Activated CD8-positive, alpha-beta memory T cell treated with anti-CD3 and anti-CD28 coated beads for 48 hours (primary cell): ENCODE measurements at places on chromosomes 2 and 18.

DNA sequence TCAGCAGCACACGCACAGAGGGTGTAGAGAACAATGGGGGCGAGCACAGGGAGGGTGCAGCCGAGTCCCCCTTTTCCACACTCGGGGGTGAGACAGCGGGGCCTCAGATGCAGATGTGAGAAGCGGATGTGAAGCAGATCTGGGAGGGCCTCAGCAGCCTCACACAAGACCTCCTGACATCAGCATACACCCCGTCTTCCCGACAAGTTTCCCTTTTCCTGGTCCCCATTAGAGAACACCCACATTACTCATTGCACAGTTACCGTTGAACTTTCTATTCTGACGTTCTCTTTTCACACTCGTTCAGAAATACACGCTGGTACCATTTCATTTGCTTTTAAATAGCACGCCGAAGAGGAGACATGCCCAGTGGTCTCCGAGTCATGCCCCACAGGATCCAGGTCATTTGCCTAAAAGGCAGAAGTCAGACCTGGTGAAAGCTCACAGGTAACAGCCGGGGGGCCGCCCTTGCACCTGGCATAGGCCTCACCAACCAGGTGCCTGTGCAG lies 129.5 kb upstream of the ID2 start:
- no peak for DNase-seq

DNA sequence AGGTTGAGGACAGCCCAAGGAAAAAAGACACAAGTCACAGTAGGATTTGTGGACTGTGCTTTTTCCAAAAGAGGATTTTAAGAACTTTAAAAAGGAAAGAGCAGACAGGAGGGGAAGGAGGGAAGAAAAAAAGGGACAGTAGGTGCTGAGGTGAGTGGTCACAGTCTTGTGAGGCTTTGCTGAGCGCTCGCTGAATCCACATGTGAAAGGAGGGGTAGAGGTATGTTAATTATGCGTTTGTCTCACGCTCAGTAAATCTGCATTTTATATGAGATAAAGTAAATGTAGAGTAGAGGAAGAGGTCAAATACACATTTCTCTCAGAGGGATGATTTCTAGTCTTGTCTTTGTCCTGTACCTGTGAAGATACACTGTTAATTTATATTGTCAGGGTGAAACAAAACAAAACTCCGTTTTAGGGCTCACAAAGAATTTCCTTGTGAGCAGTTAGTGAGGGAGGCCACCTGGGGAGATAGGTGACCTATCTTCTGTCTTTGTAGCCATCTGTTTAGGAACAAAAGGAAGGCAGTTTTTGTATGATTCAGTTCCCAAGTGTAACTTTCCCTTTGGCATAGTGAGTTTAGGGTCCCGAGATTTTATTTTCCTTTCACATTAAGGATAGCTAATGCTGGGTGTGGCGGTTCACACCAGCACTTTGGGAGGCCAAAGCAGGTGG lies 25.3 kb downstream of the GNAL start:
- no peak for DNase-seq

- no peak for DNase-seq
Measured at GRCh38 chr2:42906111-42906556, 113.8 kb upstream of the HAAO start.

GRCh38 chr2:101238930-101239759 lies 13.5 kb upstream of the CNOT11 start:
- DNase-seq, result no peak

- no peak for DNase-seq
Measured at GRCh38 chr2:162840598-162841246, 2.2 kb upstream of the KCNH7 start.

DNA sequence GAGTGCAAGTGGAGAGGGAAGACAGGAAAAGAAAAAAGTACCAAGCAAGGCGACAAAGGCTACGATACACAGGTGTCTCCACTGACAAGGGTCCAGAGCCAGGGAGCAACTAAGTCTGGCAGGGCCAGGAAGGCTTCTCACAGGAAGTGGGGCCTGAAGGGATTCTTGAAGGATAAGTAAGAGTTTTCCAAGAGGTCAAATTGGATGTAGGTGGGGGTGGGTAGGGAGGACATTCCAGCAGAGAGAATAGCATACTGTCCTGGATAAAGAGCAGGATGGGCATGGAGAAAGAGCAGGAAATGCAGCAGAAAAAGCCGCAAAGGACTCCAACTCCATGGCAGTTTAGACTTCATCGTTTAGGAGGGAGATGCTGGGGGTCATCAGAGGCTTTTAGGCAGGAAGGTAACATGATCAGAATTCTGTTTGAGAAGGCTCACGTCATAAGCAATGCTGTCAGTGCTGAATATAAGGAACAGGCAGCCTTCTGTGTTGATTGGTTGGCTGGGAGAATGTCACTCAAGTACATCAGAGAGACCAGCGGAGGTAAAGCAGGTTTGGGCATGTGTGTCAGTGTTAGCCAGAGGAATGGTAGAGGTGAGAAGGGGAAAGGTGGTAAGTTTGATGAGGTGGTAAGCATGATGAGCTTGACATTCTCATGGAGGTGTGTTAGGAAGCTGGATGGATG lies 35.1 kb downstream of the ARHGAP25 start:
- no peak for DNase-seq

- DNase-seq, result no peak
Measured at GRCh38 chr2:190877436-190877835, 3.2 kb upstream of the GLS start.

DNA sequence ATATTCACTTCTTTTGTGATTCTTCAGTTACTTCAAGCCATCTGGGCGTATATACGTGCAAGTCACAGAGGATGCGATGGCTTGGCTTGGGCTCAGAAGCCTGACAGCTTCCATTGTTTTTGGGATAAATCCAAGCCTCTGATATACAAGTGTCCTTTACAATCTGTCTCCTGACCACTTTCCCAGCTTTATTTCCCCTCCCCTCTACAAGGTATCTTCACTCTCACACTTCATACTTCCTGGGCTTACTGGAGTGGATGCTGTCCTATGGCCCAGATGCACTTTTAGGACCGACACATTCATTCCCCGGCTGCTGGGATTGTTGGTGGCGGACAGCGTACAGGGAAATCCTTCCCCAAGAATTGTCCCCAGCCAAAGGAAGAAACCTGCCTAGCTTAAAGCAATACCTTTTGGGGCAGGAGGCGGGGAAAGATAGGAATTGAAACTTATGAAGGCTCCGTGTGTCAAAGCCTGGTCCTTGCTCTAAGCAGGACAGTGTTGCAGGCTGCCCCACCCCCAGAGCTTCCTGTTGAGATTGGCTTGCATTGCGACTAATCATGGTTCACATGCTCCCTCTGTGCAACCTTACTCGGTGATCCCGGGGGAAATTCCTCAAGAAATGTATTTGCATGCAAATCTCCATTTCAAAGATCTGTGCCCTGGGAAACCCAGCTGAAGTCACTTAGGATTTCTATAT lies 802.9 kb upstream of the ID2 start:
- no peak for DNase-seq

DNA sequence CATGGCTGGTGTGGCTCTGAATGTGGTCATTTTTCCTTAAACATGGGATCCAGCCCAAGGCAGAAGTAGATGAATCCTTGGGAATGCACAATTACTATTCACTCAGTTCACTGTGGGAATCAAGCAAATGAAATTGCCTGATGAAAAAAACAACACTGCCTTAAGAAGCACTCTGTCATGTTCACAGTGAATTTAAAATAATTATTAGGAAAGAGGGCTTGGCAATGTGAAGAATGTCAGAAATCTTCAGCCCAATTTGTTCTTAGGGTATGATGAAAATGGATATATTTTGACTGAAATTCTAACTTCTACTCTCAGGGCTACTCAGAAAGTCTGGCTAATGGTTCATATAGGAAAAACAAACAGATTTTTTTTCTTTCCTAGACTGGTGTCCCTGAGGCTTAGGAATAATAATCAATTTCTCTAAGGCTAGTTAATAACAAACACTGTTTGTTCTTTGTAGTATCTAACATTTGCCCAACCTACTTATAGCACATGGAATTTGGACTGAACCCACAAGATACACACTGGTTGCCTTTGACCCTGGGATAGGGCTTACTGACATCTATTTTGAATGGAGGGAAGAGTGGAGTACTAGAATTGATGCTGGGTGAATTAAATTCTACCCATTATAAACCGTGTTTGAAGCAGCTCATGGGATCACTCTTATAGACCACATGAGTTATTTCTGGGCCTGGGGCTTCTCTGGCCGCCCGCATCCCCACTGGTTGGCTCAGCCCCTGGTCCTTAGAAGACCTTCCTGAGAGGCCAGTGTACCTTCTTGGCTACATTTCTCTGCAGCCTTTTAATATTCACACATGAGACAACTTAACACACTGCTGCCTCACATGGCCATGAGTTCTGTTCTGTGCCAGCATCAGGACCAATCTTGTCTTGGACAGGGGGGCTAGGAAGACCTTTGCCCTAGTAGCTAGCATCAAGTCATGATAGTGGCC lies 8.3 kb upstream of the MRPL33 start:
- DNase-seq, result no peak

GRCh38 chr2:88608184-88608583 lies 19.1 kb downstream of the EIF2AK3 start:
- no peak for DNase-seq

DNA sequence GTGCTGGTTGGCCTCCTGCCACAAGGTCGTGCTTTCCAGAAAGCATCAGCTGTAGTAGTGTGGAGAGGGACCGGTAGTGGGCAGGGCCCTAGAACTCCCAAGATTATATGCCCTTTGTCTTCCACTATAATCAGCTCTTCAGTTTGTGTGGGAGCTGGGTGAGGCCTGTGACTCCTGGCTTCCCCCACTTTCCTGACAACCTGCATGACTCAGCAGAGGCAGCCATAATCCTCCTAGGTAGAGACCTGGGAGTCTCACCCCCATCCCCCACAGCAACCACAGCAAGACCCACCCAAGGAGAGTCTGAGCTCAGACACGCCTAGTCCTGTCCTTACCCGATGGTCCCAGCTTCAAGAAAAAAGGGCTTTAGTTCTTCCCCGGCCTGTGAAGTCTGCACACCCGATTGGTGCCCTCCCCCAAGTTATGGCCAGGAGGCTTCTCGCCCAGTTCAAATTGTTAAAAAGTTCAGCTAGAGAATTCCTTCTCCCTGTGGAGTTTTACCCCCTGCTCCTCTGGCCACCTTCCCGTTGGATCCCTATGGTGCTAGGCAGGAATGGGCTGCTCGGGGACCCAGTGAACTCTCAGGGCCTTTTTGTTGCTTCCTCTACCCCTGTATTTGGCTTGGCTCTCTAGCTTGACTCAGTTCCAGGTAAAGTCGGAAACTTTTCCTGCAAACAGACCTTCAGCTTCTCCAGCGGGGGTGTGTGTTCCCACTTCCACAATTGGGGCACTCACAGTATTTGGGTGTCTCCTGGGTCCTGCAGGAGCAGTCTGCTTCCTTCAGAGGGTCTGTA lies 57.8 kb upstream of the FAM237A start:
- no peak for DNase-seq

- no peak for DNase-seq
Measured at GRCh38 chr2:139798391-139798790, 1018.2 kb upstream of the NXPH2 start.

DNA sequence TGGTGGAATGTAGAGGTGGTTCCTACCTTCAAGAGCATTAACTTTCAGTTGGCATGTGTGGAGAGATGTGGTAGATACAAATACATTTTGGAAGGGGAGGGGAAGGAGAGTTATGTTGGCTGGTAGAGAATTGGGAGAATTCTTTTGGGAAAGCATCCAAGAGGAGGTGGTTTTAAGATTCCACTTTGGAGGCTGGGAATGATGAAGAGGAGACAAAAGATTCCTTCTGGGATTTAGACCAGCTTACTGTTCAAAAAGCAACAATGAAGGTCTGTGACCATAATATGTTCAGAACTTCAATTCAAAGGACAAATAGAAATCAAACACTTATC lies 120.8 kb upstream of the FOSL2 start:
- no peak for DNase-seq

DNA sequence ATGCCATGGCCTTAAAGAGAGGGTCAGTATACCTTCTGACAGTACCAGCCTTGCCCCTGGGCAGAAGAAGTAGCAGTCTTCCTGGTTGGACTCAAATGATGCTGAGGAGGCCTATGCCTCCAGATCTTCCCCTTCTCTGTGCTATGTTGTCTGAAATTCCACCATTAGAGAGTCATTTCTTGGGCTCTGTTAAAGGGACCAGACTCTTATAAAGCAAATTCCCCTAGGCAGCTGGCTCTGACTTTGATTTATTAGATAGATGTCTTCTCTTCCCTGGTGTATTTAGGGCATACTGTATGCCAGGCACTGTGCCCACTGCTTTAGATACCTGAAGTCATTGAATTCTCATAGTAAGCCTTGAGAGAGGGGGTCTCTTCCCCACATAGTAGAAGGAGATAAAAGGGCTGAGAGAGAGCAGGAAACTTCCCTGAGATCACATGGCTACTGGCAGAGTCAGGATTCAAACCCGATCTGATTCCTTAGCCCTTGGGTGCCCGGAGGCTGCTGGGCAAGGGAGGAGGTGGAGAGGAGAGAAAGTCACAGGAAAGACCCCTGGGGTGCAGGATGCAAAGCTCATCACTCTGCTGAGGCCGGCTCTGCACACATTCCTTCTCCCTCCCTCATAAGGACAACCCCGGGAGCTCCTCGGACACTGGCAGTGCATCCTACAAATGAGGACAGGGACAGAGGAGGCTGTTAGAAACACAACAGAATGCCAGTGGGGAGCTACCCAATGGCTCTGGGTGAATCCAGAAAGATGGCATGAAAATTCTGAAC lies 23.0 kb downstream of the COPS9 start:
- no peak for DNase-seq

DNA sequence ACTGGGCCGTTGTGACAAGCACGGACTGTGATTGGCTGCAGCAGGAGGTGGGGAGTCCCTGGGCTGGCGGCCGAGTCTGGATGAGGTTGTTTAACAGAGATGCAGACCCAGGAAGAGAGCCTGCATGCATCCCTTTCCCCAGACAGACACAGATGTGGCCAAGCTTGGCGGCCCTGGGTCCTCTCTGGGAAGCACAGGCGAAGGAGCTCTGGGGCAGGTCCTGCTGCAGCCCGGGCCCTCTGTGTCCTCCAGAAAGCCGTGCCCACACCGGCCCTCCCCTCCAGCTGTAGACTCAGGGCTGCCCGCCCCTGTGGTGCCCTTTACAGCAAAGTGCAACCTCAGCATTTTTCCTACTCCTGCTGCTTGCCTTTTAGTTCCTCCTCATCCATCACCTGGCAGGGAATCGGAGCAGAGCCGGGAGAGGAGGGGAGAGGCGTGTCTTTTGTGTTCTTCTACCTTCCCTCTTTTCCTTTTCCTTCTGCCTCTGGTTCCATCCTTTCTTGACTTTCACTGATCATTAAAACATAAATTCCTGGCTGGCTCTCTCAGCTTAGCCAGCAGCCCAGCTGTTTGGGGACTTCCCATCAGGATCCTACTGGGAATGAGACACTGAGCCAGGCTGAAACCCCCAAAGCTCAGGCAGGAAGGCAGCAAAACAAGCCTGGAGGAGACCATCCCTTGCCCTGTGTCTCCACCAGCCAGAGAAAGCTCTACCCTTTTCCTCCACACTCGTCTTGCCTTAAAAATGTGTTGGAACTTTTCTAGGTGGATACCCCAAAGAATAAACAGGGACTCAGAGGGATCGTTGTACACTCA lies 75.0 kb downstream of the CTIF start:
- DNase-seq, result no peak

DNA sequence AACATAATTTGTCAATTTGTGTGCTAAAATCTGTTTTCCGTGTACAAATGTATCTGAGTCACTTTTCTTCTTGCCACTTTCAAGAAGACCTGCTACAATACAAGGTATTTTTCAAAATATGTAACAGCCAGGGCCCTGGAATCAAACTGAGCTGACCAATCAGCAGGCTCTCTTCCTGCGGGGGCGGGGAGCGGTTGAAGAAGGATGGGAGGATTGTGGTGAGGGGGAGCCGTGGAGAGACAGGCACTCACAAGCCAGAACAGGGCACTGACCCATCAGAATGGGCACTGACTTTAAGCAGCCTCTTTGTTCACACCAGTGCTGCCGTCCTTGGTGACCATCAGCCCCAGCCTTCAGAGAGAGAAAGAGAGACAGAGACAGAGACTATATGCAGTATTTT lies 40.6 kb upstream of the CCNYL1 start:
- no peak for DNase-seq
